NCI-H524 treated with DMSO at 0.1 percent for 48 hours (cell line): ENCODE measurements at places on chromosomes 11 and 22.
A peak's percentile ranks its signal among the peaks of the same experiment; 100 is the strongest.

DNA sequence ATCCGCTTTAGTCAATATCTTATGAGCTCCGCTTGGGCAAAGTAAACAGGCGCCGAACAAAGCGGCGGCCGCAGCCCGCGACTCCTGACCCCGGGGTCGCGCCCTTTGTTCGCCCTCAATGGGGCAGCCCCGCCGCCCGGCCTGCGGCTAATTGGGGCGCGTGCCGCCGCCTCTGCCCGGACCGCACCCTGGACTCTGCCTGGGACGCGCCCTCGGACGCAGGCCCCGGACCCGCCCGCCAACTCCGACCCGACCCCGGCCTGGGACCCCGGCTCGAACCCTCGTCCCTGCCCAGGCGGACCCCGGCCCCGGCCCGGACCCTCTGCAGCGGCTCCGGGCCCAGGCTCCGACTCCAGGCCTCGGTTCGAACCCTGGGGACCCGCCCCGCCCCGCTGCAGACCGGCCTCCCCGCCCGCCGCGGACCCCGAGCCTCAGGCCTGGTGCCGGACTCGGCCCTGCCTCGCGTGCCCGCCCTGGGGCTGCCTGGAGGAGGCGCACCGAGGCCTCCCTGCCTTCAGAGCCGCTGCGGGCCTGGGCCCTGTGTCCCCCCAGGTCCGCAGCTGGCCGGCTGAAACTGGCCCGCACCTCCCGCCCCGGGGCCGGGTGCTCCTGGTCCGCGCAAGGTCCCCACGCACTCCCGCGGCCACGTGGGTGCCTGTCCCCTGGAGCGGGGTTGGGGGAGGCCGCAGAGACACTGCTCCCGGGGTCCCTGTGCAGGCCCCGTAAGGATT lies 84.7 kb upstream of the WNT7B start:
- DNase-seq = no peak

DNA sequence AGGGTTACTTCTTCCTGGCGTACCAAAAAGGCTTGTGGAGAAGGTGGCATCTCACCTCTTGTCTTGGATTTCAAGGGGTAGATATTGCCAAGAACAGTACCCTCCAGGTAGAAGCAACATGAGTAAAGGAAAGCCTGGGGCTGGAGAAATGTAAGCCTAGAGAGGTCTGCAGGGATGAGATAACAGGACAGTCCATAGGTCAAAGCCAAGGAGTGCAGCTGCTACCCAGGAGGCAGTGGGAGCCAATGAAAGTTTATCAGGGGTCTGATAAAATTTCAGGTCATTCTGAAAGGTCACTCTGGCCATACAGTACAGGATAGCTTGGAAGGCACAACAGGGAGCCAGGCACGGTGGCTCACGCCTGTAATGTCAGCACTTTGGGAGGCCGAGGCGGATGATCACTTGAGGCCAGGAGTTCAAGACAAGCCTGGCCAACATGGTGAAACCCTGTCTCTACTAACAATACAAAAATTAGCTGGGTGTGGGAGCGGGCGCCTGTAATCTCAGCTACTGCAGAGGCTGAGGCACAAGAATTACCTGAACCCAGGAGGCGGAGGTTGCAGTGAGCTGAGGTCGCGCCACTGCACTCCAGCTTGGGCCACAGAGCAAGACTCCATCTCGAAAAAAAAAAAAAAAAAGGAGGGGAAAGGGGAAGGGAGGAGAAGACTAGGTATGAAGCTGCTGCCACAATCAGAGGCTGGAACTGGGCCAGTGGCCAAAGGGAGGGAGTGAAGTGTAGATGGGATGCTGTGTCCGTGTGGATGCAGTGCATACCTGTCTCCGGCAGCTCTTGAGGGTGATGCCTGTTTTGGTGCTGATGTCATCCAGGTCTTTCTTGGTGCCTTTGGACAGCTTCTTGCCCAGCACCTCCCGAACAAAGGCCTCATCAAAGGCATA lies 1.2 kb downstream of the FIBP start:
- no peak for DNase-seq

DNA sequence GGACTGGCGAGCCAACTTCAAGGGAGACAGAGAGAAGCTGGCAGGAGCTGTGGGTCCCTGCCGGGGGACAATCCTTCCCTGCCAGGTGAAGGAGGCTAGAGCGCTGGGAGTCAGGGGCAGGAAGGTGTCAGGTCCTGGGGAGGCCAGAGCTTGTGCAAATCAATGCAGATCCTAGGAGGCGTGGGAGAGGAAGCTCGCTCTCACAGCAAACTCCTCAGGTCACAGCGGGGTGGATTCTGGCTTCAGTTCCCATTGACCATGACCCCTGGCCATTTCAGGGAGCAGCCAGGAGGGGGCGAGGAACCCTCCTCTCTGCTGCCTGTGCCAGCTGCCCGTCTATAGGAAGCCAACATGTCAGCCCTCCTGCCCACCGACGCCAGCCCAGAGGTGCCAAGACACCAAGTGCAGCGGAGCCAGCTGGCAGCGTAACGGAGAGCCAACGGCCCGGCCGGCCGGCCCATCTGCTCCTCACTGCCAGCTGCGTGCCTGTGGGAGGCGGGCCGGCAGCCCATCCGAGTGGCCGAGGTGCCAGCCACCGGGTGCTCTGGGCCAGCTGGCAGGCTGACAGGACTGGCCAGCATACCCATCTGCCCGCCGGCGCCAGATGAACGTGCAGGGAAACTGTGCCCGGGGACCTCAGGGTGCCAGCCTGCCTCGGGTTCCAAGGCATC lies 374.8 kb downstream of the MIAT start:
- peak; percentile 82 for DNase-seq

DNA sequence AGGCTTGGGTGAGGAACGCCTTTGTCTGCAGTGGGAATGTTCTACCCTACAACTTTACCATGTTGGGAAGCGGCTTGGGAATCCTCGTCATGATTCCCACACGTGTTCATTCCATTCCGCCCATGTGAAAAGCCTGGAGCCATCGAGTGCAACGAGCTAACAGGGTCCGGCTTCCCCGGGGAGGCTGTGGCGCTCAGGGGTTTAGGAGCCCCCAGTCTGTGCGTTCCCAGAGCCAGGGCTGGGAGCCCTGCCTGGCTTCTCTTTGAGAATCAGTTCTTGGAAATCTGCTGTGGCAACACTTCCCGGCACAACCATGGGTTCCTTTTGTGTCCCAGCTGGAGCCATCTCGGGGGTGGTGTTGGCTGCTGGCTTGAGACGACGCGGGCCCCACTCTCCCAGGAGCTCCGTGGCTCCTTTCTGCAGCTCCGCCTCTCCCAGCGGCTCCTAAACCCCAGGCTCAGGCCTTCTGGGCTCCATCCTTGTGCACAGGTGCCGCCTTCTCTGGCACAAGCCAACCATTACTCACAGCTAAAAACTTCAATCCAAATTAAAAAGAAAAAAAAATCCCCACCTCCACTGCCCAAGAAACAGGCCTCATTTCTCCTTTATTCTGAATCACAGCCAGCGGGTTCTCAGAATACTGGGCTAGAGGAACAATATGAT lies 18.7 kb upstream of the PPFIA1 start:
- DNase-seq = no peak

GRCh38 chr22:34334893-34335292 lies 414.6 kb upstream of the LARGE1 start:
- no peak for DNase-seq

DNA sequence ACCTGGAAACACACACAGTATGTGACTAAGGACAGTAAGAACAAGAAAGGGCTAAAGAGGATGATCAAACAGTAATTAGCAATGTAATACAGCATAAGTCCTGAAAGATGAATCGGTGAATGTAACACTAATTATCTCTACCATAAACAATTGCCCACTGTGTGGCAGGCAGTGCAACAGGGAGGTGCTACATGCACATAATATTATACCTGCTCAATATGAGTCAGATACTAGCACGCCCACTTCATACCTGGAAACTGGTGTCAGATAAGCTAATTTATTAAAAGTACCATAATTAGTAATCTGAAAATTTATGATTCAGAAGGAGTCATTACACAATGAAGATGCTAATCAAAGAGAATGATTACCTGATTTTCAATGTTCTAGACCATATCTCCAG lies 14.9 kb downstream of the CASP12 start:
- DNase-seq = no peak

- no peak for DNase-seq
Measured at GRCh38 chr11:72098741-72099140, 4.4 kb downstream of the LAMTOR1 start.
